Fibroblast of the aortic adventitia (primary cell): ENCODE measurements at places on chromosomes 5 and 9.

- DNase-seq, result peak; percentile 13
Observed at GRCh38 chr5:171745602-171746001, 40.0 kb upstream of the SMIM23 start.

GRCh38 chr5:54049963-54050362 lies 260.4 kb downstream of the ARL15 start:
- DNase-seq, result peak; percentile 76

DNA sequence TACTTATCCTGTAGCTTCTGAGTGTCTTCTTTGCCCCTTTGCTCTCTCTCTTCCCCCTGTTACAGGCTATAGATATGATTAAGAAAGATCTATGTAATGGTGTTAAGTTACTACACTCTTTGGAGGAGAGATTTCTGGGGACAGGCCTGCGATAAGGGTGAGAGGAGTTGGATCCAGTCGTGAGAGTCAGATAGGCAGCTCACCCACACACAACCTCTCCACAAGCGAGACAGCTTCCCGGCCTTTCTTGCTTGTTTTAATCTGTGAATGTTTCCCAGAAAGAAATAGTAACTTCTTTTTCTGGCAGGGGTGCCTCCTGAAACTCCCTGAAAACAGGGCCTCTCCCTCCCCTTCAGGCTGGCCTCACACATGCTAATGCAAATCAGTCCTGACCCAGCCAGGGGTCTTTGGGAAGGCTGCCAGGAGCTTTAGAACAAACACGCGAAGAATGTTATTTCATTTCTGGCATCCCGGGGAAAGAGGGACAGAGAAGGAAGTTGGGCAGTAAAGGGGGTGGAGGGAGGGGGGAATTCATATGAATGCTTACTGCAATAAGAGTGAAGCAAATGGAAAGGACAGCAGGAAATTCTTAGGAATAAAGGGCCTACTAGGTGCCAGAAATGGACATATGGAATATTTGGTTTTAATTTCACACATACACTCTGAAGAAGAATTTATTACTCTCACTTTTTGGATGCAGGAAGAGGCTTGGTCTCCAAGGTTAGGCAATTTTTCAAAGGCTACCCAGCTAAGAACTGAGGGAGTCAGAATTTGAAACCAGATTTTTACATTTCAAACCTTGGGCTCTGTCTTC lies 215.8 kb upstream of the TRIM32 start:
- DNase-seq, result peak; percentile 95

DNA sequence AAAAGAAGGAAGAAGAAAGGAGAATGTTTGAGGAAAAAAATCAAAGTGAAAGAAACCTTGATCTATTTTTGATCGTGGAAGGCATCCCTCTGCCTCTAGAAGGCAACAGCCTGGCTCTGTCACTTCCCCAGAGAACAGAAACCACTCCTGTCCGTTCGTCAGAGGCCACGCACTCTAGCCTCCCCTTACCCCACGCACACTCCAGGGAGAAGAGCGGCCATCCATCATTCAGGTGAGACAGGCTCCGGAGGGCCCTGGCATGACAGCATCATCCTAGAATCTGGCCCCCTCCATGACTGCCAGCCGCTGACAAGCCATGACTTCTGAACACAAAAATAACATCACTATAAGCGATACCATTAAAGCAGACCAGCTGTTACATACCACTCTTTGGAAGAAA lies 135.8 kb downstream of the ROR2 start:
- no peak for DNase-seq

- DNase-seq, result no peak
Observed at GRCh38 chr9:5205071-5205470, 19.6 kb upstream of the INSL6 start.

DNA sequence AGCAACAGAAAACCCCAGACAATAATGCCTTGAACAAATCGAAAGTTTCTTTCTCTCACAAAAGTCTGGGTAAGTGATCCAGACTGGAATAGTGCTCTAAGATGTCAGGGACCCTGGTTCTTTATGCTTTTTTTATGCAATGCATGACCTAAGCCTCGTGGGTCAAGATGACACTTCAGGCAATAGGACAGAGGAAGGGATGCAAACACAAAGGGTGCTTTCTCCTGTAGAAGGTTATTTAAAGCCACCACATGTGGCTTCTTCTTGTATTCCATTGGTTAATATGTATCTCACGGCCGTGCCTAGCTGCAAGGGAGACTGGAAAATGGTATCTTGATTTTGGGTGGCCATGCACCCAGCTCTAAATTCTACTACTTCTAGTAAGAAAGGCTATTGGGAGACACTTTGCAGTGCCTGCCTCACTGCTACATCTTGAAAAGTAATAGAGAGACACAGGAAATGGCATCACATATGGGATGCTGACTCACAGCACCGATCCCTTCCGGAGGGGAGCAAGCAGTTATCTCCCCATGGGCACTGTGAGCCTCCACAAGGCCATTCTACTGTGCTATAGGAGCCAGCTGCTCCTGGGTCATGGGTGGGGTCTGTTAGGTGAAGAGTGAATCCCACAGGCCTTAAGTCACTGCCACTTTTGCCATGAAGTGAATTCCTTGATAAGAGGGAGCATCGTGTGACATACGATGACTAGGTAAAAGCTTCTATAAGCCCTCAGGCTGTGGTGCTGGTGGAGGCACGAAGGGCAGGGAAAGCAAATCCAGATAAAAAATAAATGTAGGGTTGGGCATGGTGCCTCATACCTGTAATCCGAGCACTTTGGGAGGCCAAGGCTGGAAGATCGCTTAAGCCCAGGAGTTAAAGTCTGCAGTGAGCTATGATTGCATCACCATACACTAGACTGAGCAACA lies 32.5 kb upstream of the RAB14 start:
- DNase-seq, result peak; percentile 25

GRCh38 chr9:108956631-108957026 lies 22.4 kb downstream of the ABITRAM start:
- no peak for DNase-seq

- DNase-seq, result peak; percentile 32
Observed at GRCh38 chr9:95211028-95211427, 106.5 kb downstream of the FANCC start.
